H7 (cell line): ENCODE measurements at places on chromosomes 5 and 9. TPM values are rescaled to one million over a fixed set of nuclear protein-coding genes. Genes with fewer than 3 reads are reported as not detected.

SLC22A4 gene
- 0.17 and 0.81 TPM in 2 replicates for total RNA-seq

PKD2L2 gene
- not detected in 2 replicates for total RNA-seq

PCDHGA7 gene
- total RNA-seq = not detected in 2 replicates

F12 gene
- 3.2 and 3.7 TPM in 2 replicates for total RNA-seq

CTXN3 gene
- not detected in 2 replicates for total RNA-seq

CAMK2A gene
- total RNA-seq = 0.07 TPM in 1 of 2 replicates, not detected in the other

F2RL2 gene
- total RNA-seq = 0.69 TPM in 1 of 2 replicates, not detected in the other

FGF1 gene
- total RNA-seq = 0.24 and 2.9 TPM in 2 replicates

SLC46A2 gene
- not detected in 2 replicates for total RNA-seq

HNRNPH1 gene
- total RNA-seq = 423 and 527 TPM in 2 replicates

NTRK2 gene
- total RNA-seq = not detected in 2 replicates

GPR21 gene
- total RNA-seq = 0.48 TPM in 1 of 2 replicates, not detected in the other

ANKRD18A gene
- 0.35 and 1.2 TPM in 2 replicates for total RNA-seq

CSF2 gene
- not detected in 2 replicates for total RNA-seq

EMB gene
- 18.5 and 23.9 TPM in 2 replicates for total RNA-seq

IL3 gene
- total RNA-seq = not detected in 2 replicates

HSPB3 gene
- total RNA-seq = not detected in 2 replicates

ANKRD31 gene
- 0.11 TPM in 1 of 2 replicates, not detected in the other for total RNA-seq

PCDHGB6 gene
- total RNA-seq = 1.7 and 1.9 TPM in 2 replicates

ARSI gene
- 3.2 and 3.6 TPM in 2 replicates for total RNA-seq

HCN1 gene
- total RNA-seq = 0.59 and 0.73 TPM in 2 replicates

ARHGEF39 gene
- total RNA-seq = 17.4 and 21.4 TPM in 2 replicates

PLPP7 gene
- total RNA-seq = 8.2 and 8.8 TPM in 2 replicates
